Stimulated activated CD8-positive, alpha-beta memory T cell treated with anti-CD3 and anti-CD28 coated beads, Interleukin-7, amount 100 ng/mL, for 1 hour (primary cell): ENCODE measurements at places on chromosomes 7 and 10.

DNA sequence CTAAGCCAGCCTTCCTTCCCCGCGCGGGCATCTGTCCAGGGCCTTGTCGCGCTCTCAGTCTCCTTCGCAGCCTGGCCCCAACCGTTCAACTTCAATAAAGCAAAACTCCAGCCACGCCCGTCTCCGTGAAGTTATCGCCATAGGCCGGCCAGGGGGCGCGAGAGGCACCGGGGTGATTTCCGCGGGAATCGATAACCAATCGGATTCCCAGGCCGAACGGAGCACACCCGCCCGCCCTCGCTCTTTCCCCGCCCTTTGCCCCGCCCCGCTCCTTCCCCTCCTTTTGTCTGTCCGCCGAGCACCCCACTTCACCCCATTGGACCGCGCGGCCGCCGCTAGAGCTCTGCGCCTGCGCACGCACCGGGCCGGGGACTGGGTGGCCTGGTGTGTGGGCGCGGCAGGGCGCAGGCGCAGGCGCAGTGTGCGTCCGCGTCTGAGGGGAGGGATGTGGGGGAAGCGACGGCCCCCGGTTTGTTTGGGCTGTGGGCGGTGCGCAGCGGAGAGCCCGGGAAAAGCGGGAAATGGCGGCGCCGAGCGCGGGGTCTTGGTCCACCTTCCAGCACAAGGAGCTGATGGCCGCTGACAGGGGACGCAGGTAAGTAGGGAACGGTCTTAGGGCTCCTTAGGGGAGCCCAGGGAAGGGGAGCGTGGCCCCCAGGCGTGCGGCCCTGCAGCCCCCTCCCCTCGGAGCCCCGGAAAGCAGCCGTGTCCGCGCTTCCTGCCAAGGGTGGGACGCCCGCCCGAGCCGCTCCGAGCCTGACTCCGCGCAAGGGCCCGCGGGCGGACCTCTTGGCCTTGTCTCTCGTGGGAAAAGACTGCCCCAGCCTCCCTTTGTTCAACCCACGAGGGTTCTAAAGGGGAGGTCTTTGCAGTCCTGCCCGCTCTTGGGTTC is at the start of gene CASP2:
TSS of gene CASP2 (plus strand) at position 417 of the 892 bp plus-strand sequence. CDS start at position 522, 105 bp downstream.
- peak; percentile 96 for DNase-seq

GRCh38 chr10:47101807-47102206 is 190.6 kb downstream of the PTPN20 start:
- DNase-seq = no peak

DNA sequence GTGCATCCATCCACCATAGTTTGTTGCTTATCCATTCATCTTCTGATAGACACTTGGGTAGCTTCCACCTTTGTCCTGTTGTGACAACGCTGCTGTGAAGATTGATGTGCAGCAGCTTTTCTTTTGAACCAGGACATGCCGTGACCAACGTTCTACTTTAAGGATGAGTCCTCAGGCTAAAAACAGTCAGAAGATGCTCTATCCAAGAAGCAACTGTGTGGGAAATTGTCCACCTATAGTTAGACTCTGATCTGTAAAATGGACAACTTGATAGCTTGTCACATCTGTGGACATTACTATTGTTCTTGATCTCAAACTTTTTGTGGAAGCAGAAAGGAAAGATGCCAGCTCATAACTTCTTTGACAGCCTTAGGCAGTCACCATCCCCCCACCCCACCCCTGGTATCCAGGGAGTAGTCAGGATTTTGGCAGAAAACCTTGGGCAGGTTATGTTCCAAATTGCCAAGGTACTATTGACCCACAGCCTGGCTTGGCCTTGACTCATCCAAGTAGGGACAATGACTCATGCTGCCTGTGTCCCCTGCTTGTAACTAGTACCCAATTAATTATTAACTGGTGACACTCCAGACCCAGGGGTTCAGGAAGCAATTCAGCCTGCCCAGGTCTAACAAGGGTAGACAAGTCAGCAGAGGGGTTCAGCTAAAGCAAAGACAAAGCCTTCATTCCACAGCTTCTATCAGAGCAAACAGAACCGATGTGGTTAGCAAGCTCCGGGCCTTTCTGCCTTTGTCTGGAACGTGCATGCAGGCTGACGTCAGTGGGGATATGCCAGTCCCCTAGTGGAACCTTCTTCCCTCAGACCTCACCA is 99.6 kb upstream of the ANLN start:
- no peak for DNase-seq

DNA sequence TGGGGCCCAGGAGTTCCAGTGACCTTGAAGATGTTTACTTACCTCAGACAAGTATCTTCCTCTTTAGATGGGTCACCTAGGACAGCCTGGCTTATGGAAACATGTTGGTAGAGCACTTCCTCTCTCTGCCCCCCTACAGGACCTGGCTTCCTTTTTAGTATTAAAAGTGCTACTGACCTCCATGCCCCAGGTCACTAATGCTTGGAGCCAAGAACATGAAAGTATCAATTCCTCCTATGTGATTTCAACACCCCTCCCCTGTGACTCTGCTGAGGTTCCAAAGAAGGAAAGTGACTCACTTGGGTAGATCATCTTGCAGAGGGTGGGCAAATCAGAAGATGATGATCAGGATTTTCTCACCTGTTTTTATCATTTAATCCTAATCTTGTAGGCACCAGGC is 125.3 kb upstream of the CCDC6 start:
- DNase-seq = no peak

DNA sequence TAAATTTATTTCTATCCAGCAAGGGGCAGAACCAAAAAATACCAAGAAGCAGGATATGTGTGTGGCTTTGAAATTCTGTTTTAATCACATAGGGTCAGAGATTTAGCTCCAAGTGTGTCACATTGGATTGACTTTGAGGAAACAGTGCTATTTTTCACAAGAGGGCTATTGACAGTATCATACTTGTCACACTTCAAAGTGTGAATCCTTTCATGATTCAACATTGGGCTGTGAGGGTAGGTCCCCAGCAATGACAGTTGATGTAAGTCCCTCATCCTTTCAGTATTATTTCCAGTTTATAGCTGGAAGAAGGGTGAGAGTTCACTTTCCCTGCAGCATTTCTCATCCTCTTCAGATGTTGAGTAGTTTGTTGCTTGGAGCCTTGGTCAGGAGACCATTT is 7.4 kb downstream of the CCNY start:
- no peak for DNase-seq

DNA sequence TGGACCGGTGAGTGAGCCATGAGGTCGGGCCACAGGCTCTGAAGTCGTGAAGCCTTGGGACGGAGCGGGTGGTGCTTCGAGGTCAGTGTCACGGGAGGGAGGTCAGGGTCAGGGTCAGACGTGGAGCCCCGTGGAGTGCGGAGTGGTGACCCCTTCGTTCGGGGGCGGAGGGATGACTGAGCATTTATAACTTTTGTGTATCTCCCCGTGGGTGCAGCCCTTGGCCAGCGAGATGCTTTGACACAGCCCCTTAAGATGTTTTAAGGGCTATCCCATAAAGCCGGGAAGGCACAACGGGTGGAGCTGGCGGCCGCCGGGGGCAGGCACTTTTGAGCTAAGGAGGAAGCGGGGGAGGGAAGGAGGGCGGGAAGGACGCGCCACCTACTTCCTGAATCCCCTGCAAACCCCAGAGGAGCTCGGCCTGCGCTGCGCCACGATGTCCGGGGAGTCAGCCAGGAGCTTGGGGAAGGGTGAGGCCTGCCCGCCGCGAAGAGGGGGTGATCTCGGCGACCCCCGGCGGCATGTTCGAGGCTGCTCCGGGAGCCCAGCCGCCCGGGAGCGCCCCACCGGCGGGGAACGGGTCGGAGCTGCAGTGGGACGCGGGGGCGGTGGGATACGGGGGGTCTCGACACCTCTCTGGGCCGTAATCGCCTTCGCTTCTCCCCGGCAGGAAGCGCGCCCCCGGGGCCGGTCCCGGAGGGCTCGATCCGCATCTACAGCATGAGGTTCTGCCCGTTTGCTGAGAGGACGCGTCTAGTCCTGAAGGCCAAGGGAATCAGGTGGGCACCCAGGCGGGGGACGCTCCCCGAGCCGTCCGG is at the start of gene GSTO1:
TSS of gene GSTO1 (plus strand) at position 400 of the 818 bp plus-strand sequence. CDS start at position 437, 37 bp downstream.
- DNase-seq = peak; percentile 24

GRCh38 chr7:45580053-45580872 is 6.1 kb downstream of the ADCY1 start:
- no peak for DNase-seq

DNA sequence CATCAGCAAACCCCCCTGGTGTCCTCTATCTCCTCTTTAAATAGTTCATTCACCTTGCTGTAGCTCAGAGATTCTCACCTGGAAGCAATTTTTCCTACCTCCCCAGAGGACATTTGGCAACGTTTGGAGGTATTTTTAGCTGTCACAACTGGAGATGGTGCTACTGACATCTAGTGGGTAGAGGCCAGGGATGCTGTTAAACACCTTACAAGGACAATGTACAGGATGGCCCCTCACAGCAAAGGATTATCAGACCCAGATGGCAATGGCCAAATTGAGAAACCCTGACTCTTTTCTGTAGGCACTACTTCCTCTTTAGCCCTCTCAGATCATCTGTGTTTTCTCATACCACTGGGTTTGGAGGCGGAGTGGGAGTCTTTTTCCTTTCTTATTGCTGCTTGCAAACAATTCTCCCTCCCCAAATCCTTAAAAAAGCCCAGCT is 13.2 kb upstream of the TRA2A start:
- no peak for DNase-seq

- DNase-seq = no peak
These were observed 99.2 kb upstream of the PDLIM1 start for GRCh38 chr10:95389982-95390381.

DNA sequence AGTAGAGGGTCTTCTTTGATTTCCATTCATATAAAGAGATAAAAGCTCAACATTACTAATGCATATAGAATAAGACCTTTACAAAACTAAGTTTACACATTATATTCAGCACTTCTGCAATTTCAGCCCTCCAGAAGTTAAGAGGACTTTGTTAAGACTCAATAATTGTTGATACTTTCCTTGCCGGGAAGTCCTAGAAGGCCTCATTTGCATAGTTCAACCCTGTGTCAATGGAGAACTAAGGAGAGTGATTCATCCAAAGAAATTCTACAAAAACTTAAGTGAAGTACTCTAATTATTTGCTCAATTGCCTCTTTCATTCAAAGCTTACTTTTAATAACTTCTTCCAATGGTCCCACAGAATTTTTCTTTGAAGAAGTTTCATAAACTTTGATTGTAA is 1060.3 kb upstream of the CELF2 start:
- DNase-seq = no peak

DNA sequence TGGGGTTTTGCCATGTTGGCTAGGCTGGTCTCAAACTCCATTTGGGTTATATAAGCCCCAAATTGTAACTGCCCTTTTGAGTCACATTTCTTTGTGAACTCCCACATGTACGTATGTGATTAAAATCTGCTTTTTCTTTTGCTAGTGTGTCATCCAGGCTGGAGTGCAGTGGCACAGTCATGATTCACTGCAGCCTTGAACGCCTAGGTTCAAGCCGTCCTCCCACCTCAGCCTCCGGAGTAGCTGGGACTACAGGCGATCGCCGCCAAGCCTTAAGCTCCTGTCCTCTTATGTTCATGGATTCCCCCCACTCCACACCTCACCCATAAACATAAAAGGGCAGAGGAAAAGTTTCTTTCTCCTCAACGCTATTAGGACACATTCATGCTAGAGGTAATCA is 4.4 kb upstream of the SMC3 start:
- no peak for DNase-seq

DNA sequence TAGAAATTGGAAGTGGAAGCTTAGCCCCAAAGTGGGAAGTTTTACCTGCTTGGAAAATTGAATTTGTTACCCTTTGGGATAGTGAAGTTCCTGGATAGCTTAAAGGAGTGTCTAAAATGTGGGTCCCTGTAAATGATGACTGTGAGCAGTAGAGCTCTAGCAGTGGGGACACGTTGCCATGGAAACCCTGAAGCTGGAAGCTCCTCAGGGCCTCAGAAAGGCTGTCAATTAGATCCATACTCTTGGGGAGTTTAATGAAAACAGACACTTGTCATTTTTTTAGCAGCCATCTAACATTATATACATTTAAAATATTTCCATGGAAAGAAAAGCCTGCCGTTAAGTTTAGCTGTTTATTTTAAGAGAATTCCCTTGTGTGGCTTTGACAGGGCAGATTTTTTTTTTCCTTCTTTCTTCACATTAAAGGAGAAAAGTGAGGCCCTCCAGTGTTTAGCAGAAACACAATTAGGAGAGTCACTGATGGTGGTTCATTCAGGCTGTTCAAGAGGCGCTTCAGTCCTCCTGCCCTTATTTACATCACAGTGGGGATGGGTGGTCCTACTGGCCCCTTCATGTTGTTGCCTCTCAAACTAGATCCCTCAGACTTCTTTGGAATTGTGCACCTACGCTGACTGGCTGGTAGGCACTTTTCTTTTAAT is 518.4 kb downstream of the CCSER2 start:
- no peak for DNase-seq

DNA sequence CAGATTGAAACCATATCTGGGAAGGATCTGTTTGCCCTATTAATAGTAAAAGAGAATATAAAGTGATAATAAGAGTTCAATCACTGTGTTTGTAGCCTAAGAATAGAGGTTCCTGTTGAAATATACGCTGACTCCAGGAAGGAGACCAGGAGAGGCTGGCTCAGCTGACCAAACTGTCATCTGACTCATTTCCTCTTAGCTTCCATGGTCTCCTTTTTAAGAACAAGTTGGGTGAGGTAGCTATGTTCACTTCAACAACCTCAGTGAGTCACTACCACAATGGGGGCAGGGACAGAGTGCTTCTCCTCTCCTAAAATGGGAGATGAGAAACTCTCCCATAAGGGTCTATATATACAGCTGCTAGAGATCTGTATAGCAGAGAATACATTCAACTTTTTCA is 543.3 kb downstream of the CALN1 start:
- DNase-seq = no peak
